Activated naive CD8-positive, alpha-beta T cell treated with anti-CD3 and anti-CD28 coated beads, Interleukin-2, amount 10 ng/mL, durations not matched to agents 7 days and 5 days (primary cell): ENCODE measurements at places on chromosomes 13 and 19. TPM values are rescaled to one million over a fixed set of nuclear protein-coding genes. Genes with fewer than 3 reads are reported as not detected.

DNA sequence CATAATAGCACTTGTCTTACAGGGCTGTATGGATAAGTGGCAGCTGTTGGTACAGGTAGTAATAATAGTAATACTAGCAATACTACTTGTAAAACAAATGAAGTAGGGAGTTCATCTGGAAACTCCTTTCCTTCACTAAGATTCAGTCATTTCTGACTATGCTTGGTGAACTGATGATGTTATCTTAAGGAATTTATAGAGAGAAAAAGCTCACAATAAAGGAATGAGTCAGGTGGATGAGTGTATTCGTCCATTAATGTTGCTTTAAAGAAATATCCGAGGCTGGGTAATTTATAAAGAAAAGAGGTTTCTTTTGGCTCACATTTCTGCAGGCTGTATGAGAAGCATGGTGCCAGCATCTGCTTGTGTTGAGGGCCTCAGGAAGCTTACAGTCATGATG is 477.3 kb downstream of the KLF12 start:
- H3K4me1 ChIP-seq = peaks cover 1% of the 10 kb centered on the region
- no peak for DNase-seq
- H3K4me3 ChIP-seq = no peak overlapping the region
- no peak overlapping the region for H3K27ac ChIP-seq

DNA sequence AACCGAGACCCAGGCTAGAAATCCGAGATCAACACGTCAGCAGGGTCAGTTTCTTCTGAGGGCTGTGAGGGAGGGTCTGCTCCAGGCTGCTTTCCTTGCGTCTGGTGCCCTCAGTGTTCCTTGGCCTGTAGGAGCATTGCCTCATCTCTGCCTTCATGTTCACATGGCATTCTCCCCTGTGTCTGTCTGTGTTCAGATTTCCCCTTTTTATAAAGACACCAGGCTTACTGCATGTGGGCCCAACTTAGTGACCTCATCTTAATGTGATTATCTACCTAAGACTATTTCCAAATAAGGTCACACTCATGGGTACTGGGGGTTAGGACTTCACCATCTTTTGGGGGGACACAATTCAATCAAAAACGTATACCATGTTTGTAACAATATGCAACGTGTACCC is 57.2 kb upstream of the C1QTNF9 start:
- H3K4me1 ChIP-seq = peaks cover 58% of the 10 kb centered on the region
- H3K27ac ChIP-seq = peak overlapping the region; percentile 93
- H3K27me3 ChIP-seq = no peaks in the 10 kb centered on the region
- peak overlapping the region; percentile 91 for H3K4me3 ChIP-seq

DNA sequence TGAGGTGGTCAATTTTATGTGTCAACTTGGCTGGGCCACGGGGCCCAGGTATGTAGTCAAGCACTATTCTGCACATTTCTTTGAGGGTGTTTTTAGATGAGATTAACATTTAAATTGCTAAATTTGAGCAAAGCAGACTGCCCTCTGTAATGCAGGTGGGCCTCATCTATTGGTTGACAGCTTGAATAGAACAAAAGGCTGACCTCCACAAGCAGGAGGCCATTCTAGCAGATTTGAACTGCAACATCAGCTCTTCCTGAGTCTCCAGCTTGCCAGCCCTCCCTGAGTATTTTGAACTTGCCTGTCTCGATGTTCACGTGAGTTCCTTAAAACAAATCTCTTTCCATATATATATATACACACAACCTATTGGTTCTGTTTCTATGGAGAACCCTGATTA is 134.8 kb downstream of the DCLK1 start:
- H3K4me1 ChIP-seq = no peaks in the 10 kb centered on the region
- H3K27ac ChIP-seq = no peak overlapping the region
- H3K4me3 ChIP-seq = no peak overlapping the region
- H3K27me3 ChIP-seq = no peaks in the 10 kb centered on the region
- DNase-seq = no peak

- no peak for DNase-seq
- H3K4me3 ChIP-seq = no peak overlapping the region
- no peaks in the 10 kb centered on the region for H3K36me3 ChIP-seq
- no peaks in the 10 kb centered on the region for H3K4me1 ChIP-seq
- peak overlapping the region; percentile 13 for H3K27ac ChIP-seq
- H3K27me3 ChIP-seq = no peaks in the 10 kb centered on the region
These were observed 8.1 kb upstream of the RABAC1 start for GRCh38 chr19:41967054-41967783.

DNA sequence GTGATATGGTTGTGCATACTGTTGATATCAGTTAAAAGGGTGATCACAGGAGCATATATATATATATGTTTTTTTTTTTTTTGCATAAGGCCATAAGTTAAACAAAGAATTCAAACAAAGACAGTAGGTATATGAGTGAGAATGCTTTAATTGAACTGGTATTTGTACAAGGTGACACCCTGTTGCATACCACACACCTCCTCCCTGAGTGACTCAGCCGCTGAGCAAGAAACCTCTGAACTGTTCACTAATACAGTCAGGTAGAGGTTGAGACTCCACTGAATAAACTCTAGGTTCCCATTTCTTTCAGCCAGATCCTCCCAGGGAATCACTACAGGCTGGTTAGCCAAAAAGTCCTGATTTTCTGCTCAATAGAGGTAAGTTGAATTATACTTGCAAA is at the start of gene SCEL:
Gene SCEL (plus strand): TSS at position 259 of the 400 bp plus-strand sequence. CDS start 20,170 bp downstream, outside the sequence.
- no peaks in the 10 kb centered on the region for H3K36me3 ChIP-seq
- H3K27me3 ChIP-seq = peaks cover 9% of the 10 kb centered on the region
- no peak for DNase-seq
- no peak within 1 kb of the TSS for H3K4me3 ChIP-seq

The APOE gene
- total RNA-seq = 12.9 TPM

DNA sequence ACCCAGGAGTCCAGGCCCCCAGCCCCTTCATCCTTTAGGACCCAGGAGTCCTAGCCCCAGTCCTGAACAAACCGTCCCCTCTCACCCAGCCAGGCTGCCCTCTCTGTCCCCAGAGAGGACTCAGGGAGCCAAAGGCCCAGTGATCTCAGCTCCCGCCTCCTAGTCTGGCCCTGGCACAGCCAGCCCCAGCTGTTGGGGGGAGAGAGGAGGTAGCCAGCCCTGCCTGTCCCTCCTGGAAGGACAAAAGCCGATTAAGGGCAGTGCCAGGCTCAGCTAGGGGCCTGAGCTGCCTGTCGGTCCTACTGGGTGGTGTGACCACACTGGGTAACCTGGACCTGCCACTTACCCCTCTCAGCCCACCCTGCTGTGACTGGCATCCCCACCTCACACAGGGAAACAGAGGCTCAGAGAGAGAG is 14.5 kb downstream of the LIPE start:
- H3K27ac ChIP-seq = no peak overlapping the region
- peaks cover 2% of the 10 kb centered on the region for H3K4me1 ChIP-seq
- peaks cover 2% of the 10 kb centered on the region for H3K36me3 ChIP-seq
- H3K4me3 ChIP-seq = no peak overlapping the region

The PRX gene
- total RNA-seq = 2.5 TPM

- H3K27me3 ChIP-seq = peaks cover 38% of the 10 kb centered on the region
- no peaks in the 10 kb centered on the region for H3K36me3 ChIP-seq
- H3K4me3 ChIP-seq = no peak overlapping the region
- no peaks in the 10 kb centered on the region for H3K4me1 ChIP-seq
- no peak for DNase-seq
These were observed 76.2 kb upstream of the ARHGEF7 start for GRCh38 chr13:111038887-111039286.

The ZNF765 gene
- total RNA-seq = 17.4 TPM
